NCI-H1417 treated with DMSO at 0.1 percent for 48 hours (cell line): ENCODE measurements at places on chromosomes 16 and 17.

- DNase-seq: no peak
These were observed 44.7 kb downstream of the ABCC1 start for GRCh38 chr16:15993946-15994665.

DNA sequence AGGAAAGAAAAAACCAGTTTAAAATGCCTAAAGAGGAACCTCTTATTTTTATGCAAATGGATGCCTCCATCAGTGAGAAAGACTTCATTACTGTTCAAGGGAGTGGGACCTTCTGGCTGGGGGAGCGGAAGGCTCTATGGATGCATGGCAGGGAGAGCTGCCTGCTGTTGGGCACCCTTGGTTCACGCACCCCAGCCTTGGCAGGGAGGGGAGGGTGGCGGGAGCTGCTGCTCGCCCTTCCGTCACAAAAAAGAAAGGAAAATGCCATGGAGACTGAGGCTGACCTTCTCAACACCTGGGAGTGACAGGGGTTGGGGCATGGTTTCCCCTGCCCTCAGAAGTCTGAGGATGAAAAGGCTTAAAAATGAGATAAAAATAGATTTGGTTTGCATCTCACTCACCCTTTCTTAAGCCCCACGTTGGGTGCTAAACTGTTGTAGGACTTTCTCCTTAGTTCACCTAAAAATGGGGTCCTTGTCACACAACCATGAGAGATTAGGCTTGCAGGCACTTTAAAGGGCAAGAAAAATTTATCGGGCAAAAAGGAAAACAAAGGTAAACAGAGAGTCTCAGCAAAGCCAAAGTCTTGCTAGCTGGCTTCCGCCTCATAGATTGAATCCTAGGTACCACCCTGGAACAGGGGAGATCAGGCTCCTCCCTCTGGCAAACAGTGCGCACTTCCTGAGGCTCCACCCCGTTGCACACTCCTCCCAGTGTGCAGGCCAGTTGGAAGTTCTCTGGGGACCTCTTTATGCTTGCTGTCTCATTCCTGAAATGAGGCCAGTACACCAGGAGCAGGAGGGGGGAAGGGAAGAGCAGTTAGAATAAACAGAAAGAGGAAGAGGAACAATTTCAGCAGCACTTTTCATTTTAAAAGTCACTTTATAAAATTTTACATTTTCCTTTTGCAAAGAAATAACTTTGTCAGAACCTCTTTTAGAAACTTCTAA, 31.6 kb downstream of the PHKB start:
- DNase-seq: no peak

DNA sequence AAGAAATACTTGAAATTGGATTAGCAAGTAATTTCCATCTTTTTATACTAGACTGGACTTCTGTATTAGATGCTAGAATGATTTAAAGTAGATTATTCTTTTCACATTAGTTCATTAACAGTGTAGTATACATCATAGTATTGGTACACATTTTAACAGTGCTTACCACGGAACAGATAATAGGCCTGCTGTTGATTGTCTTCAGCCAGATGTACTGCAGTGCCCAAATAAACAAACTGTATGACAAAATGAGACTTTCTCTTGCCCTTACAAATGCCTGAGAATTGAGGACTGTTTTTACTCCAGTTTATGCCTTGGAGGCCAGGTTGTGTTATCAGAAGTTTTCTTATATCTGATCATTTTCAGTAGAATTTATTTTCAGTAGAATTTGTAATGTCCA, 631 bp downstream of the EVI2A start:
- DNase-seq: no peak

GRCh38 chr17:18257268-18257981, 1.1 kb downstream of the FLII start:
- DNase-seq: no peak

DNA sequence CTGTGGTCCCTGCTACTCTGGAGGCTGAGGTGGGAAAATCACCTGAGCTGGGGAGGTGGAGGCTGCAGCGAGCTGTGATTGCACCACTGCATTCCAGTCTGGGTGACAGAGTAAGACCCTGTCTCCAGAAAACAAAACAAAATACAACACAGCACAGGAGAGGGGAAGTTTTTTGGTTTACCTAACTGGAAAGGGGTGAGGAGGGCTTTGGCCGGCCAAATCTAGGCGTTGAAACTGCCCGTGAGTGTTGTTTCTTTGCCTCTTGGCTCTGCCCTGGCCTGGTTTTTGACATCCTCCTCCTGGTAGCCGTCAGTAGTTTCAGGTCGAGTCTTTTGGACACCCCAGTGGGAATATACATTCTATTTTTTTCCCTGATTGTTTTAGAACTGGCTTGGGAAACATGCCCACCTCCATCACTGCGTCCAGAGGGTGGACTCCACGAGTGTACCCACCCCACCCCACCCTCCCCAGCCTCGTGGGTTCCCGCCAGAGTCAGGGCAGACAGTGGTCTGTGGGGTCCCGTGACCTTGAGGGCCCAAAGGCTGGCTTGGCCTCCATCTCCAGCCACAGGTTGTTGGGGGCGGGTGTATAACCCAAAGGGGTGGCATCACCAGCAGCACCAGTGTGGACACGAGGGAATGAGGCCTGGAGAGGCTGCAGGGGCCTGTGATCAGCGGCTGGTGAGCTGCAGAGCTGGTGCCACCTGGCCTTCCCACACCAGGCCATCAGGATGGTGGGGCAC, 42.7 kb downstream of the NT5M start:
- no peak for DNase-seq

- DNase-seq: no peak
These were observed 31.8 kb downstream of the UBN1 start for GRCh38 chr16:4879049-4879448.

DNA sequence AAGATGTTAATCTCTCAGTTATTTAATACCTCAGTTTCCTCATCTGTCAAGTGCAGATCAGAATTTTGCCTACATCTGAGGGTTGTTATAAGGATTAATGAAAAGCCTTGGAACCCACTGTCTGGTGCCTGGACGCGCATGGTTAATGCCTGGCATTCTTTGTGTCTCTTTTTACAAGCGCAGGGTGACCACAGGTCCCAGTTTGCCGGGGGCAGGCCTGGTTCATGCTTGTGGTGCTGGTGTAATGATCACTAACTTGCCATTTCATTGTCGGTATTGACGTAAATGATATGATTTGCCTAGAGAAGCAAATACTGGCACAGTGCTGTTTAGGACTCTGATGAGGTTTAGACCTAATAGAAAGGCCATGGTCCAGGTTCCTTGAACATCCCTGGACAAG, 23.1 kb downstream of the MRC2 start:
- DNase-seq: no peak

DNA sequence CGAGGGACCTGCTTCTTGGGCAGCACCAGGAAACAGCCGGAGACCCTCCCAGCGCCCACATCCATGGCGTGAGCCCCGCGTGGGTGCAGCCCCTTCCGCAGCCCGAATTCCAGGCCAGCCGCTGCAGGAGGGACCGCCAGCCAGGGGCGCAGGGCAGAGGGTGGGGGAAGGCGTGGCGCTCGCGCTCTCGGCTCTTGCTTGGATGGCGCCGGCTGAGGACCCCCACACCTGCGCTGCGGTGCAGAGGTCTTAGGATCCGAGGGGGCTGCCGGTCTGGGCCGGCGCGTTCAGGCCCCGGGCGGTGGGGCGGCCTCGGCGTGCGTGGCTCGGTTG, 28.8 kb downstream of the ACTG1 start:
- no peak for DNase-seq
